ENCODE measurements at places on chromosomes 1 and 21.

DNA sequence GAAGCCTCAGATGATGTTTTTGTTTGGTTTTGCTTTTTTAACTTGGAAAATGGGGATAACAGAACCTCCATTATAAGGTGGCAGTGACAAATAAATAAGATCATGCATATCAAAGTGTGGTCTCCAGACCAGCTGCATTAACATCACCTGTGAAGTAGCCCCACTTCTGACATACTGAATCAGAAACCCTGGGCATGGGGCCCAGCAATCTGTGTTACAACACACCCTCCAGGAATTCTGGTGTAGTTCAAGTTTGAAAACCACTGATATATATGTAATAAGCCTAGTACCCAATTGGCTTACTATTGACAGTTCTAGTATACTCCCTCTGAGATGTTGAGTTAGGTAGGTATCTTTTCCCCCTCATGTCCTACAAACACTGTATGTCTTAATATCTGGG is 24.1 kb upstream of the RNF19B start:
- no peak for DNase-seq

DNA sequence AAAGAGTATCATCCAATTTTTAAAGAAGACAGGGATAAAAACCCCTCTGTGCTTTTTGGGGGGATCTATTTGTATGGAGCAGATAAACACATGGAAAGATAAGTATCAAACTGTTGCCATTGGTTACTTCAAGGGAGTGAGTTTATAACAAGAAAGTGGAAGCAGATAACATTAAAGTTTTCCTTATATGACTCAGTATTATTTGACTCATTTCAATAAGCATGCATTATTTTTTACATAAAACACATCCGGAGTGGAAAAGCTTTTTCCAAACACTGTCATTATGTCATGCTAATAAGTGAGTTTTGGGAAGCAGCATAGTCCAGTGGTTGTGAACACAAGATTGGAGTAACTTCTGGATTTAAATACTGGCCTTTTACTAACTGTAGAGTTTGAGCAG is 452.2 kb downstream of the LTN1 start:
- no peak for DNase-seq

DNA sequence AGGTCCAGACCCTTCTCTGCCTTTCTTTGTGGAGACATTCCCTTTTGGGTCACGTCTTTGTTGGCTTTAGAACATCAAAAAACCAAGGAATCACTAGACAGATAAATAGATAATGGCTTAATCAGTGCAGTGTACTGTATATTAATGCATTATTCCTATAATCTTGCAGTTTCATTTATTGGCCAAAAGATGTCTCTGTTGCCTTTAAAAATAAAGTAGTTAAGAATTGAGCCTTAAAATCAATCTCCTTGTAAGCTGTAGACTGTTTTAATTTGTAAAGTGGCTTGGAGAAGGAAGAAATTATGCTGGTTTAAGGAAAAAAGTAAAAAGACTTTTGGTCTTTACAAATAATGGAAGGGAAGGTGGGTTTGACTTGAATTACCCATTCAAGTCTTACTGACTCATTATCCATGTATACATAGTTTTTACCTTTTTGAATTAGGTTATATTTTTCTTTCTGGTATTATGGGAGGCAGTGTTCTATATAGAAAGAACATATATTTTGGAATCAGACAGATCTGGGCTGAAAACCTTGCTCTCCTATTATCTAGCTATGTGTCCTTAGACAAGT is 84.6 kb downstream of the VPS13D start:
- DNase-seq: no peak

DNA sequence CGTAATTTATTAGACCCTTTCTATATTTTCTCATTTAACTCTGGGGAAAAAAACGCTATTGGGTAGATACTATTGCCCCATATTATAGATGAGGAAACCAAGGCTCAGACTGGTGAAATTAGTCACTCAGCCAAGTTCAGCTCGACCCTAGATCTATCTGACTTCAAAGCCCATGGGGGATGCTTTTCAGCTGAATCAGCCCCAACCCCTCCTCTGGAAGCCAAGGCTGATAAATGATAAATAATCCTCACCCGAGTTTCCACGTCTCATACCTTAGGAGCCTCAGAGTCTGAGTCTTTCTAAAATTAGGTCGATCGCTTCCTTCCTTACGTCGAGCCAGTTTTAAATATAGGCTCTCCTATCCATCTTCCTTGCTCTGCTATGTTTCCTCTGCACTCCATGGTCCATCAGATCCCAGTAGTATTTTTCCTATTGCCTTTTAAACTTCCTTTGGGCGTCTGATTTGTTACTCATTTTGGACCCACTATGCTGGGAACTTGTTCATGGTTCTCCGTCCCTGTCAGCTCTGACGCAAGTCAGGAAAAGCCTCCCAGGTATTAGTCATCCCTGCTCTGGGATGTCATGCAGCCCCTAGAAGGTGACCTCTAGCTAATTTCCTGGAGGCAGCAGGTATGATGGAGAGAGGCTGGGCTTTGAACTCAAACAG is 122.8 kb downstream of the PLPP3 start:
- no peak for DNase-seq

DNA sequence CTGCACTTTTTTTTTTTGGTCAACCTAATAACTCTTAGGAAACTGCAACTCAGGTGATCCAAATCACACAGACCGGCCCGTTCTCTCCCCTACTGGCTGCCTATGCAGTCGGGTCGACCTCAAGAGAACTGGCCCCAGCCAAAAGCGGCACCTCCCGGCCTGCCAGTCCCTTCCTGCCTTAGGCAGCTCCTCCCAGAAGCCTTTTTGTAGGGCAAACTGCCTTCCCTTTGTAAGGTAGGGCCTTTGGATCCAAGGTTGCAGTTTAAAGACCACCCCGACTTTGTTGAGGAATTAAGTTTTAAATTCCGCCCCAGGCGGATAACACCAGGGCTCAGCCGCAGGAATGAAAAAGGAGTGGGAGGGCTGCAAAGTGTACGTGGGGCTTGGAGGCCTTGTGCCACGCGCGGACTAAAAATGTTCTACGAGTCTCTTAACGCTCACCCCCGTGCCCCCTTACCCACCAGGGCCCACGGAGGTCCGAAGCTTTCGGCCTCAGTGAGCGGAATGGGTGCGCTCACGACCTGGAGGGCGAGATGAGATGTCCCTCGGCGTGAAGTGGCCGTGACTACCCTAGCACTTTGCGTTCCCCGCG is 642 bp upstream of the ST3GAL3 start:
- no peak for DNase-seq

DNA sequence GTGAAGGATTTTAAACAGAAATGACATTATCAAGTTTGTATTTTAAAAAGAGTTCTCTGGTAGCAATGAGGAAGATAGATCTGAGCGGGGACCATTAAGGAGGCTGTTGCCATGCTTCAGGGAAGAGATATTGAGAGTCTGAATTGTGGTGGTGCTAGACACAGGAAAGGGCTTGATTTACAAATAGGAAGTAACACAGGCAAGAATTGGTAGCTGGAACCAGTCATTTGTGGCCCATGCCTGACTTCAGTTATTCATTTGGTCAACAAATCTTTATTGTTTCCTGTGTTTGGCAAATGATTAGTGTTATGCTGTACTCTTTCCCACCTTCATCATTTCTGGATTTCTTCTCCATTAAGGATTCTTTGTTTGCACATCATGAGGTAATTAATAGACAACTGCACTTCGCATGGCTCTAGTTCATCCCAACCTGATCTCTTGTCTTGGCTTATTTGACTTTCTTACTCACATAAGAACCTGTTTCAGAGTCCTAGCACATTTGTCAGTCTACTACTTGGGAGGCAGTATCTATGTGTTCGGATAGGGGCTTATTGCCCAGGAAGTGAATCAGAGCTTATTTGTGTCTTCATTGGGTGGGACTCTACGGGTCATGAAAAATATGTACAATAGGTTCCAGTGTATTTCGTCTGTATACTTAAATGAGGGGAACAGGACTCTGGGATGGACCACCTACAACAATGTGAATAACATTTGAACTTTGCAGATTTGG is 32.3 kb downstream of the EEIG2 start:
- no peak for DNase-seq

DNA sequence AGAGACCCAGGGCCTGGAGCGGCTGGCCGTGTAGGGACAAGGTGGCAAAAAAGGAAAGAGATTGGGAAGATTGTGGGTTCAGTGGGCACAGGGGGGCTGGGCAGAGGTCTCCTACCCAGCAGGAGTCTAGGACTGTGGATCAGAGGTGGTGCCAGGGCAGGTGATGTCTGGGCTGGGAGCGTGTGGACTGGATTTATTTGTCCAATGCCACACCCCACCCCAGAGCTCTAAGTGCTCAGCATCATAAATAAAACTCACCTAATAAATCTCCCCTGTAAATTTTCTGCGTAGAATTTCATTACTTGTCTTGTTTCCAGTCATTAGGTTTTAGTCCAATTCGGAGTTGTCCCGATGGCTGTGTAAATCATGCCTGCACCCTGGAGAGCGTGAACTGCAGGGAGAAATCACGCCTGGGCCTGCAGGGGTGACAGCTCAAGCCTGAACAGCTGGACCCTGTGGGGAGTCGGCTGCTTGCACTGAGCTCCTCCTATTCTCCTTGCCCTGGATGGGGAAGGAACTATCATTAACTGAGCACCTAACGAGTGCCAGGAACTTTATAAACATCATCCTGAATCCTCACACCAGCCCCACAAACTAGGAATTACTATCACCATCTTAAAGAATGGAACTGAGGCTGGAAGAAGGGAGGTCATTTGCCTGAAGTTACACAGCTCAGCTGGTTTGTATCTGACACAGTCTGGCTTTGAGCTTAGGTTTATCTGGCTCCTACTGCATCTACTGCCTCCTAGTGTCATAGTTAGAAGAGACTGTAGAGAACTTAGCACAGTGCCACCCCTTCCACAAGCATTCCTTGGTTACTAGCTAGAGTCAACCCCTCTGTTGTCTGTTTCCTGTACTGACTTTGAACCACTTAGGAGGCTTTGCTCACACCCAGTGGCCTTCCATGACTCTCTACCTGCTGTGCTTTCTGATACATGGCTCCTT is 25.0 kb upstream of the POU3F1 start:
- no peak for DNase-seq

GRCh38 chr1:15020943-15021745 is 132.4 kb upstream of the TMEM51 start:
- DNase-seq: no peak

DNA sequence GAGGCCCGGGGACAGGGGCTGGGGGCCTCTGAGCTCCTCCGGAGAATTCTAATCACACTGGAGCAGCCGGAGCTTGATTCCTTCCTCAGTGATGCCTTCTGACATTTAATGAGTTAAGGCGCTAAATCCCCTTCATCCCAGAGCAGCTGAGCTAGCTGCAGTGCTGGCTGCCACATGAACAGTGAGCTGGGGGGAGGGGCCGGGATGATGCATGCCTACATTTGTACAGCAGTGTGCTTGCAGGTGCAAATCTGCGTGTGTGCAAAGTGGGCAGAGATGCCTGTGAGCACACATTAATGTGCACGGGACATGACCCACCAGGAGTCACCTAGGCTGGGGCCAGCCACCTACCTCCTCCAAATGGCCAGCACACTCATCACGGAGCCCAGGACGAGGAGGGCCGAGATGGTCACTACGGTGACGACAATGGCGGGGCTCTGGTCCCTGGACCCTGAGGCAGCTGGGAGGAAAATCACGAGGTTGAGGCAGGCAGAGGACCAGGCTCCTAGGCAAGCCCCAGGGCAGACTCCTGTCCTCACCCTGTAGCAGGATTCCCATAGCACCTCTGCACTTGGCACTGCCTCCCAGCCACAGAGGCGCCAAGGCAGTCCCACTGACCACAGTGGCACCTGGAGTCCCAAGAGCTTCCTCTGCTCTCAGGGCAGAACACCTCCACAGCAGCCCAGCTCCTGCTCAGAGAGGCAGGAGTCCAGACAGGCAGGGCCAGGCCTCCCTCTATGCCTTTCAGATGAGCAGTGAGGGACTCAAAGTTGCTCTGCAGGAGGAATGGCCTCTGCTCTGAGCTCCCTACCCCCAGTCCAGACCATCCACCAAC is 34.7 kb downstream of the CDCA8 start:
- no peak for DNase-seq
